HEK293T (cell line): ENCODE measurements at places on chromosomes 3 and 15.

- DNase-seq = no peak
Measured at GRCh38 chr15:63042877-63043334, 359 bp downstream of the TPM1 start.

DNA sequence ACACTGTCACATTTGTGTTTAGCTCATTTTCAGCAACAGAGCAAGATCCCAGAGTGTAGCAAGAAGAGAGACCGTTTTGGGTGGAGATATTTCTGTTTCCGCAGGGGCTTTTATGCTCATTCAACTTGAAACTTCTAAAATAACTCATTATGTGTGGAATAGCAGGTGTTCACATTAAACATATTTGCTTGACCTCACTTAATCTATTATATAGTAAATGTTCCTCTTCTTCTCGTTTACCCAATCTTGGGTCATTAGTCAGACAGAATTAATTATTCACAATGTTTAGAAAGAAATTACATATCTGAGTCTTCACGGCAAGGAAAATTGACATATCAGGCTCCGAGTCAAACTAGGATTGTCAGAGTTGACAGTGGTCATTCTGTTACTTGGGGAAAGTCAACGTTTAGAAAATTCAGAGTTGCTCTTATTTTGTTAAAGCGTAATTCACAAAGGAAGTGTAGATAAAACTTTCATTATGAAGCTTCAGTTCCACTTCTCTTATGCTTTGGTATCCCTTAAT, 222.9 kb downstream of the TPRG1 start:
- no peak for DNase-seq

GRCh38 chr3:18501679-18502343, 76.7 kb upstream of the SATB1 start:
- no peak for DNase-seq

DNA sequence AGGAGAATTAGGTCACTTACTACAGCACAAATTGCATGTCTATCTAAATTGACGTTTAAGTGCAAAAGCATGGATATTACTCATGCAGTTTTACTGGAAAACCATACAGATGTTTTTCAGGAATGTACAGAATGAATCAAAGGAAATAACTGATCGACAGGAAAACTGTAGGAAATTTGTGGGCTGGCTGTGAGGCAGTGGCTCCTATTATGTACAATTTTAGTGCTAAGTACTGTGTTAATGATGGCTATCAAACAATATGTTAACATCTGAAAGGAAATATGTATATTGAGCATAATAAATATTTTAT, 6.9 kb downstream of the NUDT16 start:
- no peak for DNase-seq

DNA sequence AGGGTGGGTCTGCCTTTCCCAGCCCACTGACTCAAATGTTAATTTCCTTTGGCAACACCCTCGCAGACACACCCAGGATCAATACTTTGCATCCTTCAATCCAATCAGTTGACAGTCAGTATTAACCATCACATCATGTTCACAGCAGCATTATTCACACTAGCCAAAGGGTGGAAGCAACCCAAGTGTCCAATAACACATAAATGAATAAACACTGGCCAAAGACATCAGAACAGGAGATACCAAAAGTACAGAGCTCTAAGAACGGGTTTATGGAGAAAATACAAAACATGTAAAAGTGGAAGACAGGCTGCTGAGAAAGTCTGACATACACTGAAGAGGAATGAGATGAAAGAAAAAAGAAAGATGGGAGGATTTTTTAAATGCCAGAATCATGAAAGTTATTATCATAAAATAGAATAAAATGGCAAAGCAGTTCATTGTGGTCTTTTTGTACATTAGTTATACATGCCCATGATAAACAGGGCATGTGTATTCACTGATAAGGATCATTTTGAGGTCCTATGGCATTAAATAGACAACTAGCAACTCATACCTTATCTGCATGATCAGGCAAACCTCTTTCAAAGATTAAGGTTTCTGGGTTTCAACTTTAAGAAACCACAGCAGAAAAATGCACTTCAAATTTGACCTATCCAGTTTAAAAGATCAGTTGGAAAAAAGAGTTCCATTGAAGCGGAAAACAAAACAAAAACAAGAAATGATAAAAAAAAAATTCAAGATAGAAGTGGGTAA, 22.9 kb downstream of the DNAAF4 start:
- DNase-seq = no peak

GRCh38 chr3:36418296-36418695, 38.0 kb downstream of the STAC start:
- DNase-seq = no peak

DNA sequence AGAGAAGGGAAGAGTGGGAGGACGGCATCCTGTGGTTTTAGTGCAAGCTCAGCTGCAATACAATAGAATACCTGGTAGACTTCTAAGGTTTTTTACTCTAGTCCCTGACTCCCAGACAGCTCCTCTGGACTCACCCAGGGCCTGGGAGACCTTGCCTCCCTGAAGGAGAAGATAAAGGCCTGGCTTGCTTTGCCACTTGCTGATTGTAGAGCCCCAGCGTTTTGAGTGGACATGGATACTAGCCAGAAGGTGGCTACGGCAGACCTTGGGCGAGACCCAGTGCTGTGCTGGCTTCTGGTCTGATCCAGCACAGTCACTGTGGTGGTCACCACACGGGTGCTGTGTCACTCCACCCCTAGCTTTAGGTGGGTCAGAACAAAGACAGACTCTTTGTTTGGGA, 72.2 kb upstream of the TTC14 start:
- DNase-seq = no peak

DNA sequence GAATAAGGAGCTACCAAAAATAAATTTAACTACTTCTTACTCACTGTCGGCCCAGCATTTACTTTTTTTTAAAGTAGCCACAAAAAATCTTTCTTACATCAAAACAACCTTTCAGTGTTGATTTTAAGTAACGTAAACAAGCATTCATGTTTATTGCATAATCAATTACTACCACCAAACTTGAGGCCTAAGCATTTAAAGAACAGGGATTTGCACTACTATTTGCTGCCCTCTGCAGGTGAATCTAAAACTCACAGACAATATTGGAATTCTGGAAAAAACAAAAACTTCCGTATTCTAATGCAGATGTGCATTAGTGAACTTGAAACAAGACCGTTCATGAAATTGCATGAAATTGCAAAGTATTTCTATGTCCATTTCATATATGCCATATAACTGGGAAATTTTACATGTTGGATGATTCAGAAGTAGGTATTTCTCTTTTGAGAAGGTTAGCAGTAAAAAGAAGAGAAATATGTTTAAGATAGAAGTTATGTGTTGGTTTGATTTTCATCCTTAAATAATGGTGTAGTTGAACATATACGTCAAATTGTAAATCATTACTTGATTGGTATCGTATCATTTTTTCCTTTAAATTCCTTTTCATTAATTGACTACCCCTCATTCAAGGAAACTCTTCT, 55.6 kb downstream of the CGGBP1 start:
- peak; percentile 34 for DNase-seq

DNA sequence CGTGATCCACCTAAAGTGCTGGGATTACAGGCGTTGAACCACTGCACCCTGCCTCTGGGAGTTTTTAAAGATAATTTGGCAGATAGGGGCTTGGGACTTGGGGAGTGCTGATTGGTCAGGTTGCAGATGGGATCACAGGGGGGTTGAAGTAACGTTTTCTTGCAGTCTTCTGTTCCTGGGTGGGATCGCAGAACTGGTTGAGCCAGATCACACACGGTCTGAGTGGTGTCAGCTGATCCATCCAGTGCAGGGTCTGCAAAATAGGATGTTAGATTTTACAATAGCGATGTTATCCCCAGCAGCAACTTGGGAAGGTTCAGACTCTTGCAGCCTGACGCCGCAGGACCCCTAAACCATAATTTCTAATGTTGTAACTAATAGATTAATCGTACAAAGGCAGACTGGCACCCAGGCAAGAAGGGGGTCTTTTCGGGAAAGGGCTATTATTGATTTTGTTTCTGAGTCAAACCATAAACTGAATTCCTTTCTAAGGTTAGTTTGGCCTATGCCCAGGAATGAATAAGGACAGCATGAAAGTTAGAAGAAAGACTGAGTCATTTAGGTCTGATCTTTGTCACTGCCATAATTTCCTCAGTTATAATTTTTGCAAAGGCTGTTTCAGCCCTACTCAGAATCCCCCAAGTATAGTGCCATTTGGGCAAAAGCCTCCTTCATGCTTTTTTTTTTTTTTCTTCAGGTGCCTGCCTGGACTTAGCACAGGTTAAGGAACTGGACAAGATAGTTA, 1.5 kb upstream of the CA12 start:
- DNase-seq = no peak

- no peak for DNase-seq
Measured at GRCh38 chr3:150681057-150681456, 22.7 kb downstream of the ERICH6 start.

DNA sequence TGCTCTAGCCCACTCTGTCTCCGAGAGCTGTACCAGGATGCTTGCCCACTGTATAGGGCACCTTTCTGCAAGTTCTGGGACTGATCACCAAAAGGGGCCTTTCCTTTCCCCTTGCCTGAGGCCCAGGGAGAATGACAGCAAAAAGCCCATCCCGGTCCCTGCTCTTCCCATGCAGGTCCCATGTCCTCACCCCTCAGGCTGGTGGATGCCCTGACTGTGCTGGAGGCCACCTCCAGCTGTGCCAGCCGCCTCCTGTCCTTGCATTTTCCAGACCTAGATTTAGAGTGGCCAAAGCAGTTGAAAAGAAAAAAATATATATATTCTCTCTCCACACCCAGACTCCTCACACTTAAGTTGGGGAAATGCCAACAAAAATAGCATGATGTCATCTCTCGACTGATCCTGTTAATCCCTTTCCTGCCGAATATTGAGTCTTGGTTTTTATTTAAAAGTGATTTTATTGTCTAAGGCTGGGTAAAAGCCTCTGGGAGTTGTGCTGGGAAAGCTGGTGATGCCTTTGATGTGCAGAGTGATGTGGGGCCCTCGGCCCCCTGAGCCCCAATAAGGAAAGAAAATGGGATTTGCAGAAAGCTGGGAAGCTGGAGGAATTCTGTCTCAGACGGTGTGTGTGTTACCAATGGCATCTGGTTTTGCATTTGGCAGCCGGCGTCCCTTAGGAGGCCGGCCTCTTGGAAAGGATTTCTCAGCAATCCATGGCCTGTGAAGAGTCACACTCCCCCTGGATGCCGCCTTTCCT, 29.3 kb upstream of the TPM1 start:
- DNase-seq = no peak

DNA sequence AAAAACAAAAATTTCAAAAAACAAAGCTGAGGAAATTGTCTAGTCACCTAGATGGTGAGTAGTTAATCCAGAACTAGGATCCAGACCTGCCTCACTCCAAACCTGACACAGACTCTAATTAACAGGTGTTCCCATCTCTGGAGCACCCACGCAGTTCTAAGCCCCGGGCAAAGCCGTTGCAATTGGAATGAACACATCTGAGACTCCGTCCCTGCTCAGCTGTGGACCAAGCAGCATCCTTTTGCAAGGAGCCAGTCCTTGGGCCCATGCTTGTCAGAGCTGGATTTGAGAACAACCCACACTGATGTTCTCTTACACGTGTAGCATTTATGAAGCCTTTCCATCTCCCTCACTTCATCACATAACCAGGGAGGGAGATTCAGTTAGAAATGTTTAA, 54.8 kb downstream of the LMCD1 start:
- DNase-seq = no peak

DNA sequence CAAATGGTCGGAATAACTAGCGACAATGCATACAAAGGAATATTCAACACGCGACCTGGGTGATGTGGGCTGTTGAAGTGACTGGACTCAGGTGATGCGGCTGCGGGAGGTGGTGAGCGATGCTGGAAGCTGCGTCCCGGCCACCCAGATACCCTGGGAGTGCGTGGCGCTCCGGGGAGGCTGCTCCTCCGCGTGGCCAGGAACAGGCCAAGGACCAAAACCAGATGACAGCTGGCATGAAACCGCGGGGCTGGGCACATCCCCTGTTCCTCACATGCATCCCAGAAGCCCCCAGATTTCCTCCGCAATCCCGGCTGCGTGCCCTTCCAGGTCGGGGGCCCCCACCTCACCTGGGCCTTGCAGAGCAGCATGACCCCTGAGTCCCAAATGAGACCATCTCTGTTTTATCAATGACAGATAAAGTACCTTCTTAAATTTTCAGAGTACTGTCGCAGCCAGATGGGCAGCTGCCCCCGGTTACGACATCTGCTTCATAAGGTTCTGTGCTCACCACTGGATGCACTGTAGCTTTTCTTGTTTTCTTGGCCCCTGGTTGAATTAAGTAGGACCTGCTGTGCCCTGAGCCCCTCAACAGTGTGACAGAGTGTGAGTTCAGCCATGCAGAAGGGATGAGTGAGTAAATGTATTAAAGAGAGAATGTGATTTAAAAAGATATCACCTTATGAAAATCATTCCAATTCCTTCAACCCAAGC, 278.2 kb downstream of the GABRG3 start:
- no peak for DNase-seq

GRCh38 chr15:88797663-88798339, 5.4 kb upstream of the ACAN start:
- no peak for DNase-seq

DNA sequence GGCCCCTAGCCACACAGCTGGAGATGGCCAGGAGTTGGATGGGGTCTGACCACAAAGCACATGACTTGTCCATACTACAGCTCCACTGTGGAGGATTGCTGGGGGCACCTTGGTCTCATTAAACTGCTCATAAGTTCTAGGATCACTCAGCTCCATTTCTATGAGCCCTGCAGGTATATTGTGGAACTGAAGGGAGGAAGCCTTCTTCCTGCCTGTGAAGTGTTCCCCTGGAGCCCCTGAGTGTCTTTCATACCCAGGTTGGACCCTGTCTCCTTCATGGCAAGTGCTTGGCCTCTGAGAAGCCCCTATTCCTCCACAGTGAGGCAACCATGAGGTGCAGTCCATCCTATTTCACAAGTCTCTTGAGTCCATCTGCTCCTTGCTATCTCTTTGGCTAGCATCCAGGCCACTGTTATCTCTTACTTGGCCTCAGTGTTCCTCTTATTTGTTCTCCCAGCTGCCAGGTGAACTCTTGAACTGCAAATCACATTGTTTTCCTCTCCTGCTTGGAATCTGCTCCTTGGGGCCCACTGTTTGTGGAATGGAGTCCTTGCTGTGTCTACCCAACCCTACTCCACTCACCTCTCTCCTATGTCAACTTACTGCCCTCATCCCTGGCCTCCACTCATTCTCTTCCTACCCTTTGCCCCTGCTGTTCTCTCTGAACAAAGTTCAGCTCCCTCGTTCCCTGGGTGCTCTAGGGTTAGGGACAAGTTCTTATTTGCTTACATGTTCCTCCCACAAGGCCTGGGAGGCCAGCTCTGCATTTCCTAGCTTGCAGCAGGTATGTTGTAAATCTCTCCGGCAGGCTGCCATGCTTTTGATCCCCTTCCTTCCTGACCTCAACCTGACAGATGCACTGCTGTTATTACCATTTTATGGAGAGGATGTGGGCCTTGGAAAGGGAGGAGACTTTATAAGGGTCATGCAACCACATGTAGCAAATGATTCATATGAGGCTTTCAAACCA, 1.2 kb downstream of the ACOX2 start:
- DNase-seq = no peak

GRCh38 chr3:152104847-152105415, 163.8 kb upstream of the MBNL1 start:
- no peak for DNase-seq

GRCh38 chr3:177620073-177620472, 422.8 kb upstream of the TBL1XR1 start:
- DNase-seq = no peak

GRCh38 chr3:129644836-129645235, 38.4 kb upstream of the PLXND1 start:
- no peak for DNase-seq
